ENCODE measurements at places on chromosomes 3 and 15.

DNA sequence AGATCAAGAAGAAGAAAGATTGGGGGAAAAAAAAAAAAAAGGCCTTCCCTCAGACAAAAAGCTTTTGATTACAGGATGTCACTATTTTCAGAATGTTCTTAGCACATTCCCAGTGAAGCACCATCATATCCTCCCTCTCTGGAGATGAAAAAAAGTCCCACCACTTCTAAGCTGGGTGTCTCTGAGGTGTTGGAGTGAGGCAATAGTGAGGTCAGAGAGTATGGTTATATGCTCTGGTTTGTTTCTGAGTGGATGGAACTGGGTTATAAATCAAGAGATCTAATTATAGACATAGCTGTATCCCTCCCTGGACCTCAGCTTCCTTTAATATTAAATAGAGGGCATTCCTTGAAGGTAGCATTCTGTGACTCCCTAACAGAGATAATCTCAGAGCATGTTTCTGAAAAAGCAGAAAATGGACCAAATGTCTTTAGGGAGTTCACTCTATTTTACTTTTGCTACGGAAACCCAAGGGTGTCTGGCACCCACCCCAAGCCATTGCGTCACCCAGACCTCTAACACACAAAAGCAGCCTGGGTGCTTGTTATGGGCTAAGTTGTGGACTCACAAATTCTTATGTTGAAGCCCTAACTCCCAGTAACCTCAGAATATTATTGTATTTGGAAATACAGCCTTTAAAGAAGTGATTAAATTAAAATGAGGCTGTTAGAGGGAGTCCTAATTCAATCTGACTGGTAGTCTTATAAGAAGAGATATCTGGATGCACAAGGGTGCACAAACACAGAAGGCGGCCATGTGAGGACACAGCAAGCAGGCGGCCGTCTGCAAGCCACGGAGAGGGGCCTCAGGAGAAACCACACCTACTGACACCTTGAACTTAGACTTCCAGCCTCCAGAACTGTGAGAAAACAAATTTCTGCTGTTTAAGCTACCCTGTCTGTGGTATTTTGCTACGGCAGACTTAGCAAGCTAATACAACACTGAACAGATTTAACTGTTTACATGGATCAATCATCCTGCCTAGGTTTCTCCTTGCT is 81.5 kb downstream of the MB21D2 start:
- DNase-seq = no peak

DNA sequence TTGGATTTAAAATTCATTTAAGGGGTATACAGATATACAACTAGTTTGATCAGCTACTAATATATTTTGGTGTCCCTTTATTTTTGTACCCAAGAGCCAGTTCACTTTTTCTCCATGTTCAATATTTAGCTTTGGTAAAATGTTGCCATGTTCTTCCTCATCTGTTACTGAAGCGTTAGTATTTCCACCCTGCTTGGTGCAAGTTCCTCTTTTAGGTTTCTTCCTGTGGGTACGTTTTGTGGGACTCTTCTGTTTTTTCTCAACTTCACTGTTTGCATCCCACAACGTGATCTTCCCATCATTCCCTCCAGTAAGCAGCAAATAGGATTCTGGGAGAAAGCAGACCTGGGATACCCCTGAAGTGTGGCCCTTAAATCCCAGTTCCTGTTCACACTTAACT is 14.1 kb downstream of the WDR53 start:
- no peak for DNase-seq

DNA sequence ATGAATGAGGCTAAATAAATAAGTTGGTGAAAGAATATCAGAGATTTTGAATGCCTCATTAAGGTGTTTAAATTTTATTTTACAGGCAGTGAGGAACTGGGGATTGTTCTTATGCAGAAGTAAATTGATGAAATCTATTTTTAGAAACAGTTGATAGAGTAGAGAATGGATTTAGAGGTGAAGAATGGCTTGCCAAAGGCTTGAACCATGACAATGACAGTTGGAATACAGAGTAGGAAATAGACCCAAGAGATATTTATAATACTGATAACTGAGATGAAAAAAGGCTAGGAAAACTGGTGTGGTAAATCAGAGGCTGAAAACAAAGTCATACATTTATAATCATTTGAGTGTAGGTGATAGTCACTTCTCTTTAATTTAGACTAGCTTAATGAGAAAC is 39.0 kb upstream of the RBMS3 start:
- no peak for DNase-seq

- DNase-seq = no peak
Measured at GRCh38 chr3:134326126-134326525, 48.1 kb downstream of the AMOTL2 start.

GRCh38 chr15:98599909-98600691 is 48.2 kb upstream of the IGF1R start:
- peak; percentile 47 for DNase-seq

DNA sequence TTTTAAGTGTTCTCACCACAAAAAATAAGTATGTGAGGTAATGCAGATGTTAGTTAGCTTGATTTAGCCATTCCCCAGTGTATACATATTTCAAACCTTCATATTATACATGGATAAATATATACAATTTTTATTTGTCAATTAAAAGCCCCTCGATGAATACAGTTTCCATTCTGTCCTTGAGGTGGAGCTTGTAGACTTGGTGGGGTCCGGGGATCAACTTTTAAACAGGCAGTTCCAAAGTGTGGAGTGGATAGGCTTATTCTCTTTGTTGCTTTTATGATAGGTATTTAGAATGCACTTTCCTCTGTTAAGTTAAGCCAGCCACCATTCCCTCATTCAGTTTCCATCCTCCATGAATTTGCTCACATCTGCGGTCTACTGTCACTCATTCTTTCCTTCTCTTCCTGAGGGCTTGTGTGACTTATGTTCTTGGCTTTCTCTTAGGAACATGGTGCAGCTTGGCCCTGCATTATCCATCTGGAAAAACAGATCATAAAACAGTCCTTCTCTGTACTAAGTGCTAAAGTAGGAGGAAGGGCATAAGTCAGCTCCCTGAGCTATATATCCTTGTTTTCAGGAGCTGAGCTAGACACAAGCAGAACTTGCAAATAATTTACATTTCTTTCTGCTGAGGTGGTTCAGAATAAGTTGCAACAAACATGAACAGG is 149.1 kb downstream of the NFKBIZ start:
- no peak for DNase-seq

GRCh38 chr3:6540981-6541380 is 319.9 kb upstream of the GRM7 start:
- DNase-seq = no peak

All from brain (organoid and tissue), 16 donors.